Activated naive CD4-positive, alpha-beta T cell treated with anti-CD3 and anti-CD28 coated beads, Interleukin-2, amount 50 U/mL, for 16 hours (primary cell): ENCODE measurements at places on chromosomes 6 and 20.

DNA sequence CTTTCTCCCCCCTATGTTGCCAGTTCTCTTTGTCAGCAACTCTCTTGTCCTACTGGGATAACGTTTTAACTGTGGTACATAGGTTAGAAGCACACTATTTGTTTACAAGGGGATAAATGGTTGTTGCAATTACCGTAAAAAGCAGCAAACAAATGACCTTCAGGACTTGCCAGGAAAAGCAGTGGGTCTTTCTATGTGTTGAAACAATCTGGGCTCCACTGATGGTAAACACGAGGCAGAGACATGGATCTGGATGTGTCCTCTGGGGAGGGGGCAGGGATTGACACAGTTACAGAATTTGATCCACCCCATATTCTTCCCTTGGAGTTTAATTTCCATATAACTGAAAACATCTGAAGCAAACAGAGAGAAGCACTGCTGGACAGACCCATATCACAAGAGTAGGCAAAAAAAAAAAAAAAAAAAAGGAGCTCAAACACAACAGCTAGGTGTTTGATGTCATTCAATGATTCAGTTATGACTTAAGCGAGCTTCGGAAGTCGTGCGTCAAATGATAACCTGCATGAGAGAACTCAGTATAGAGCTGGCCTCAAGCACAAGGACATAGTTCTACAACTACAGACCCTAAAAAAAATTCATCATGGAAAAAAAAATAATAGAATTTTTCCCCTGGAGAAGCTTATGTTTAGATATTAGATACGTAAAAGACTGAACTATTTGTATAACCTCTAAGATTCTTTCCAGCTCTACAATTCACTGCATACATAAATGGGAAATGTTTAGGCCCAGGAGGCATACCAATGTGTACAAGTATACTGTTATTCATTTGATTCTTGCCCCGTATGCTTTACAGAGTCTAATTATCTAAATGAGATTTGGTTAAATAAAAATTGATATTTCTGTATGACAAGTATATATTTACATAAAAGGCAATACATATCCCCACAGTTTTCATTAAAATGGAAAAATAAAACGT is 127.7 kb downstream of the ALDH8A1 start:
- DNase-seq = no peak

DNA sequence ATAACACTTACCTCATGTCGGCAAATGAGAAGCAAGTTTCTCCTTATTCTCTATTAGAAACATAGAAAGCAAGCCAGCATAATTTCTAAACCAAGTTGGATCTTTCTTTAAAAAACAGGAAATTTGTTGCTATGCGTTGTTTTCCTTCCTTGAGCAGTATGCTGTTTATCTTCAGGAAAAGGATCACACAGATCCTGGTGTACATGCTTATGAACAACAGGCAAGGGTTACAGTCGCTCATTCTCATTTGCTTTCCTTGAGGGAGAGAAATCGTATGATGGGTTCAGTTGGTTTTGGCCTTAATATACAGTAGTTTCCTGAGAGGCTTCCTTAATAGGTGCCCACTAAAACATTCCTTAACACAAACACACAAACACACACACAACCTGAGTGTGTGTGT is 118.8 kb downstream of the FYN start:
- no peak for DNase-seq

DNA sequence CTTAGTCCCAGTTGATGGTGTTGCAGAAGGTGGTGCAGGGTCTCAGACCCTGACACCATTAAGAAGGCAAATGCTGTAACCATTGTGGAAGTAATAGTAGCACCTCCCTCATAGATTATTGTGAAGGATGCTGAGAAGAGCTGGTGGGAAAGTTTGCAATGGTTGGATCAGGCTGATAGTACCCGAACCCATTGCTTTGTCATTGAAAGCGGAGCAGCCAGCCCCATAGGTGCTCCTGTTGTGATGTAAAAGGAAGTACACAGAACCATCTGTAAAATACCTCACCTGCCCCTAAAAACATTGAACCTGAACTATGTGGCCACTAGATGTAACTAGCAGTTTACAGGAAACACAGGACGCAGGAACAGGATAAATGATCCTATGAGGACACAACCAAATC is 31.5 kb downstream of the RIOK1 start:
- DNase-seq = no peak

GRCh38 chr20:57664476-57664875 is 44.2 kb upstream of the ZBP1 start:
- DNase-seq = no peak

- no peak for DNase-seq
Observed at GRCh38 chr6:43736844-43737243, 33.2 kb upstream of the VEGFA start.

DNA sequence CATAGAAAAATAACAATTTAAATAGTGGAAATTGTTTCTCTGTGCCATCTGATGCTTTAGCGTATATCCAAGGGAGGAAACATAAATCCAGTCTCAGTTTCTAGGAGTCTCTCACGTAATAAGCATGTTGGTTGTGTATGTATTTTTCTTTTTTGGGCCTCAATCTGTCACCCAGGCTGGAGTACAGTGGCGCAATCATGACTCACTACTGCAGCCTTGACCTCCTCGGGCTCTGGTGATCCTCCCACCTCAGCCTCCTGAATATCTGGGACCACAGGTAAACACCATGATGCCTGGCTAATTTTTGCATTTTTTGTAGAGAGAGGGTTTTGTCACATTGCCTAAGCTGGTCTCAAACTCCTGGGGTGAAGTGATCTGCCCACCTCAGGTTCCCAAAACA is 78.6 kb upstream of the PLN start:
- DNase-seq = no peak

GRCh38 chr20:38267901-38268514 is 7.5 kb upstream of the KIAA1755 start:
- DNase-seq = no peak

GRCh38 chr6:62980093-62980492 is 231.2 kb upstream of the FKBP1C start:
- DNase-seq = no peak

GRCh38 chr20:9043364-9043763 is 25.5 kb upstream of the PLCB4 start:
- DNase-seq = no peak

DNA sequence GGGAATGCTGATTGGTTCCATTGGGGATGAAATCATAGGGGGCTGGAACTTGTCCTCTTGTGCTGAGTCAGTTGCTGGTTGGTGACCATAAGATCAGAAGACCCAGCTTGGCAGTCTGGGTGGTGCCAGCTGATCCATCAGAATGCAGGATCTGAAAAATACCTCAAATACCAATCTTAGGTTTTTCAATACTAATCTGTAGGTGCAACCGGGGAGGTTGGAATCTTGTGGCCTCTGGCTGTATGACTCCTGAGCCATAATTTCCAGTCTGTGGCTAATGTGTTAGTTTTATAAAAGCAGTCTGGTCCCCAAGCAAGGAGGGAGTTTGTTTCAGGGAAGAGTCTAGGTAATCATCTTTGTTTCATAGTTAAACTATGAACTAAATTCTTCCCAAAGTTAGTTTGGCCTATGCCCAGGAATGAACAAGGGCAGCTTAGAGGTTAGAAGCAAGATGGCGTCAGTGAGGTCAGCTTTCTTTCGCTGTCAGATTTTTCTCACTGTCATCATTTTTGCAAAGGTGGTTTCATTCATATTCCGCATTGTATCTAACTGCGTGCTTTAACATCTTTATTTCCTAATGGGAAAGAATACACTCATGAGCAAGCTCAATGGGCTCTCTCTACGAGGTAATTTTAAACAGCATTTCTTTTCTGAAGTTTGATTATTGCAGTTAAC is 2.0 kb downstream of the ARMH2 start:
- no peak for DNase-seq
